ENCODE measurements at places on chromosomes 12 and 14.
A peak's percentile ranks its signal among the peaks of the same experiment; 100 is the strongest.

GRCh38 chr12:52156757-52157565, 34.9 kb downstream of the KRT80 start:
- peak; percentile 80 for DNase-seq

DNA sequence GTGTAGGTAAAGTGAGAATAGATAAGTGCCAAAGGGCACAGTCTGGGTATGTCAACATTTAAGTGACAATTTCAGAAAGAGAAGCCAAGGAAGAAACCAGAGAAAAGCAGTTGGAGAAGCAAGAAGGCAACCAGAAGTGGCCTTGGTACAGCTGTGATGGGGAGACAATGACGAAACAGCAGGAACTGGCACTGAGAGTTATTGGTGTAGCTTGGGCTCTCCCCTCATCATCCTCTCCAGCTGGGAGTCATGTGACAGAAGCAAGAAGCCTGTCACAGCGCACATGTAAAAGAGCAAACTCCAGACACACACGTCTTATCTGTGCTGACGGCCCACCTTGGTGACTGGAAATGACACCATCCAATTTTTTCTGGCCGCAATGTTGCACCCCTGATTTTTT, 203.3 kb upstream of the NUDT4 start:
- DNase-seq = no peak

- peak; percentile 51 for DNase-seq
Measured at GRCh38 chr12:12334367-12335040, 15.5 kb downstream of the MANSC1 start.

DNA sequence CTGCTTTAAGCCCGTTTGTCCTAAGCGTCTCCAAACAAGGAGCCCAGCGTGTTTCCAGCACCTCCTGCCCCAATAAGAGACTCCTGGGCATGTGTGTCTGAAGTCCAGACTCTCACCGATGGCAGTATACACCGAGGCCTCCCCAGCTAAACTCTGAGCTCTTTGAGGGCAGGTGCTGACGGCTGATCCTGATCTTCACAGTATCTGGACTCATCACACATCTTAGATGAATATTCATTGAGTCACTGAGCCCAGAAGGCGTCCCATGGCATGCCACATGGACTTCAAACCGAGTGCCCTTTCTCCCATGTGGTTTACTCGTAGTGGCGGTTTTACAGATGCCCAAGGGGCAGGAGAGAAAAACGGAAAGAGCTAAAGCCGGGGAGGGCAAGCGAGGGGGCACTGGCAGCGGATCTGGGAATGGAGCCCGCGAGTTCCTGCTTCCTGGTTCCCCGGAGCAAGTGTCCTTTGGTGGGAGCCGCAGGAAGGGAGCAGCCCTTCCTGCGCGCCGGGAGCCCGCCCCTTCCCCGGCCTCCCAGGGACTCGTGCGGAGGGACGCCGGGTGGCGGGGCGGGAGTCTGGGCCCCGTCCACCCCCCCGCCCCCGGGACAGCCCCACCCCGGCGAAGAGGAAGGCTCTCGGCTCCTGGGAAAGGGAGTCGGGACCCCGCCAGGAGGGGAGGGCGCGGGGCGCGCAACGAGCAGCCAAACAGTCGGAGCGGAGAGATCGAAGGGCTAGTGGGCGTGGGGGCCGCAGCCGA, 585 bp upstream of the TEAD4 start:
- no peak for DNase-seq

DNA sequence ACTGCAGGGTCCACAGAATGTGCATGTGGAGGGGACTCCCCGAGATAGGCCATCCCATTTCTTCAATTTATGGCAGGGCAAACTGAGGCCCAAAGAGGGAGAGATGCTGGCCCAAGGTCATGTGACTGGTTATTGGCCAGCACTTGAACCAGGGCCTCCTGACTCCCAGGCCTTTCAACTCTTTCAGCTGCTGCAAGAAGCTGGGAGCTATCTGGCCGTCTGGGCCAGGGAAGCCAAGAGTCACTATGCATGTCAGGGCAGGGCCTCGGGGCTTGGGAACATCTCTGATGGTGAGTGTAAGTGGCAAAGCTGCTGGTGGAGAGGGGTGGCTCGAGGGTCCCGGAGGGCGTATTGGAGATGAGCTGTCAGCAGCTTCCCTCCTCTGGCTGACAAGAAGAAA, 9.5 kb upstream of the LTBP2 start:
- no peak for DNase-seq

- no peak for DNase-seq
Measured at GRCh38 chr14:98893675-98894074, 378.3 kb downstream of the BCL11B start.

DNA sequence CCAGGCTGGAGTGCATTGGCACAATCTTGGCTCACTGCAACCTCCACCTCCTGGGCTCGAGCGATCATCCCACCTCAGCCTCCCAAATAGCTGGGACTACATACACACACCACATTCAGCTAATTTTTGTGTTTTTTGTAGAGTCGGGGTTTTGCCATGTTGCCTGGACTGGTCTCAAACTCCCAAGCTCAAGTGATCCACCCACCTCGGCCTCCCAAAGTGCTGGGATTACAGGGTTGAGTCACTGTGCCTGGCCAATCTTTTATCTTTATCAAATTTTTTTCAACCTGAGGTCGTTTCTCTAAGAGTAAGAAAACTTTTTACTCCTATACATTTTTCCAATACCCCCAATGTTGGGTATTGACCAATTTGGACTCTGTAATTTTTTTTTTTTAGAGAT, 40.0 kb upstream of the NAP1L1 start:
- no peak for DNase-seq

- DNase-seq = no peak
Measured at GRCh38 chr14:38964630-38965029, 138.4 kb downstream of the SEC23A start.

- no peak for DNase-seq
Measured at GRCh38 chr14:72743626-72744025, 150.3 kb downstream of the DPF3 start.

All from Ammon's horn (tissue), 1 donor.